ENCODE measurements at places on chromosomes 11 and 22. TPM values are rescaled to one million over a fixed set of nuclear protein-coding genes. Genes with fewer than 3 reads are reported as not detected.

DNA sequence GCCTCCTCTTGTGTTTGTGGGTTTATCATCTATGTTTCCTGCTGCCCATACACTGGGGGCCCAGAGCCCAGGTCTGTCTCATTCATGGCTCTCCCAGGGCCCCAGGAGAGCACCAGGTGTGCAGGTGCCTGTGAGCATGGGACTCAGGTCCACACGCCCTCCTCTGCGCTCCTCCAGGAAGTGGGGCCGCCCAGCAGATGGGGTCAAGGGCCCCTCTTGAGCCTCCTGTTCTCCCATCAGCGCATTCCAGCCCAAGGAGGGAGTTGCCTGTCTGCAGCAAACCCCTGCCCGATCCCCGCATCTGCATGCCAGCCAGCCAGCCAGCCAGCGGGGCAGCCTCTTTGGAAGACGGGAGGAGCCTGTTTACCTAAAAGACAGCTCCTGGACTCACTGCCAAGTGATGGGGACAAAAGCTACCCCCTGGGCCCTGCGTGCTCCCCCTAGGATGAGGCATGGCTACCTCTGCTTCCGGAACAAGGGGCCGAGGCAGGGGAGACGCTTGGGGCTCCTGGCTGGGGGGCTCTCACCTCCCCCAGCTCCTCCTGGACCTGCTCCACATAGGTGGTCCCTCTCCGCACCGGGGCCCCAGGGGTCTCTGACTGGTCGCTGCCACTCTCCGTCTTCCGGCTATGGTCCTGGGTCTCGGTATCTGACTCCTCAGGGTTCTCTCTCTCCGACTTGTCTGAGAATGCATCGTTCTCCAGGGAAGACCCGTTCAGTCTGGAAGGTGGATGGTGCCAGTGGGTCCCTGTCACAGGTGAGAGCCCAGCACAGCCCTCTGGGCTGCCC is 49.7 kb upstream of the CARS1 start:
- no peak for DNase-seq

- DNase-seq, result no peak
Measured at GRCh38 chr11:73406131-73406530, 29.9 kb downstream of the RELT start.

Gene MS4A12
- not detected for total RNA-seq

Gene HORMAD2
- total RNA-seq, result 0.27 TPM

Gene CCDC86
- total RNA-seq, result 3.0 TPM

Gene TMPRSS5
- 0.54 TPM for total RNA-seq
